ENCODE measurements at places on chromosomes 13 and 19. TPM values are rescaled to one million over a fixed set of nuclear protein-coding genes. Genes with fewer than 3 reads are reported as not detected.
A peak's percentile ranks its signal among the peaks of the same experiment; 100 is the strongest.

GRCh38 chr19:18322318-18322758, 538 bp downstream of the LSM4 start:
- peak; percentile 65 for DNase-seq

DNA sequence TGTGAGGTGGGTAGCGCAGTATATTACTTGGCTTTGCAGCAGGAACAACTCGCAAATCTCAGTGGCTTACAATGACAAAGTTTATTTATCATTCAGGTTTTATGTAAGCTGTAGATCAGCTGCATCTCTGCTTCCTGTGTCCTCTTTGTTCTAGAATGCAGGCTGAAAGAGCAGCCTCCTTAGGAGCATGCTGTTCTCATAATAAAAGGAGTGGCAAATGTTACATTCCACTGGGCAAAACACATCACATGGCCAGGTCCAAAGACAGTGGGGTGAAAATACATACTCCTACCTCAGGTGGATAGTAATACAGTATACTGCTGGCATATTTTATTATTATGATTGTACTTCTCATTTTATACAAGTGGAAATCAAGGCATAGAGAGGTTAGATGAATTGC, 1.2 kb upstream of the CSNK1A1L start:
- DNase-seq, result peak; percentile 6

DNA sequence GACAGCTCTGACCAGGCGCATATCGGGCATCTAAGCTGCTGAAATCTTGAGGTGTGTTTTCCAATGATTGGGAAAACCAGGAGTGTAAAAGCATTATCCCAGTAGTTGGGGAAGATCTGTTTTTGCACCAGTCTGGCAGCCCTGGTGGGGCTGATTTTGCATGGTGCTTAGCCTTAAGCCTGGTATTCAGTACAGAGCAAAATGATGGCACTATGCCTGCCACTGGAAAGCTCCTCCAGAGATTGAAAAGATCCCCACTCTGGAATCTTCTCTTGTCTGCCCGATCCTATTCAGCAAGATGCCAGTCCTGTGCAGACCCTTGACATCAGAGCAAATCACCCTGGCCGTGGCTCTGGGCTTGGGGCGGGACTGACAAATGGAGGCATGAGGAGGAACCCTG, 44.7 kb upstream of the SIAH3 start:
- no peak for DNase-seq

DNA sequence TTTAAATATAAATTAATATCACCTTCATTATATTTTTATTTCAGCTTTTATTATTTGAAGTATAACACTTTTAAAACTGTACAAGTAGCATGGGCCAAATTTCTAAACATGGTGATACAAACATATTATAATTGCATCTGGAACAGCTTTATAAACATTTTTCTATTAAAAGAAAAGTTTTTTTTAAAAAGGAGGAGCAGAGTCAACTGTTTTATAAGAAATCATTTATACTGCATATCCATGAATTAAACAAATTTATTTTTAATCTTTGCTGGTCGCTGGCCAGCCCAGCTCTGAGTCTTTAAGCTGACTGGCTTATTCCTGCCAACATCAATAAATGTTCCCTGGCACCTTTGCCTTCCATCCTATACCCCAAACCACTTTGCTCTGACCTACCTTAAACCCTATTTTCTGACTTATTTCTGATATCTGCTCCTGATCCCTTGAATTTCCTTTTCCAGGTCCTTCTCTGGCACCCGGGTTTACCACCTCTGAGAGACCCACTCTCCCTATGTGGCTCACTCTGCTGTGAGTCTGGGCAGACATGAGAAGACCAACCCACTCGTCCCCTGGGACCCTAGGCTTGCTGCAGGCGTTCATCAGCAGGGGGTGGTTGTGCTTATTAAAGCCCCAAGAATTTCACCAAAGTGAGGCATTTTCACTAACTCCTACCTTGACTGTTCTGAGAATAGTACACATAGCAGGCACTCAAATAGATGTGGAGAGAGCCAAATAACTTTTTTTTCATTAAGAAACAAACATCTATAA, 220.3 kb downstream of the KLF12 start:
- no peak for DNase-seq

DNA sequence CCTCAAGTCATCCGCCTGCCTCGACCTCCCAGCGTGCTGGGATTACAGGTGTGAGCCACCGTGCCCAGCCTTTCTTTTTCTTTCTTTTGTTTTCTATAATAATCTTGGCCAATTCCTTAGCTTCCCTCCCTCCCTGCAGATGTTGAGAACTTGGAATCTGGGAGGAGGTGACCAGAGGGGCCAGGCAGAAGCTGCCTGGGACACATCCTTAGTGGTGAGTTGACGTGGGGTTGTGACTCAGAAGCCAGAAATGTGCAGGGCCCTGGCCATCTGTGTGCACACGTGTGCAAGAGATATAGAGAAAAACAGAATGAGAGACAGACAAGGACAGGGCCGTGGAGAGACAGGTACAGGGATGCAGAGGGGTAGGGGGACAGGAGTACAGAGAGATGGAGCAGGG, 154.3 kb downstream of the SIPA1L3 start:
- peak; percentile 95 for DNase-seq

- DNase-seq, result no peak
Measured at GRCh38 chr13:91516799-91517198, 118.4 kb downstream of the GPC5 start.

- no peak for DNase-seq
Measured at GRCh38 chr19:15025217-15025616, 24.1 kb upstream of the CASP14 start.

GRCh38 chr13:91133941-91134802, 213.3 kb upstream of the MIR17HG start:
- DNase-seq, result peak; percentile 54

DNA sequence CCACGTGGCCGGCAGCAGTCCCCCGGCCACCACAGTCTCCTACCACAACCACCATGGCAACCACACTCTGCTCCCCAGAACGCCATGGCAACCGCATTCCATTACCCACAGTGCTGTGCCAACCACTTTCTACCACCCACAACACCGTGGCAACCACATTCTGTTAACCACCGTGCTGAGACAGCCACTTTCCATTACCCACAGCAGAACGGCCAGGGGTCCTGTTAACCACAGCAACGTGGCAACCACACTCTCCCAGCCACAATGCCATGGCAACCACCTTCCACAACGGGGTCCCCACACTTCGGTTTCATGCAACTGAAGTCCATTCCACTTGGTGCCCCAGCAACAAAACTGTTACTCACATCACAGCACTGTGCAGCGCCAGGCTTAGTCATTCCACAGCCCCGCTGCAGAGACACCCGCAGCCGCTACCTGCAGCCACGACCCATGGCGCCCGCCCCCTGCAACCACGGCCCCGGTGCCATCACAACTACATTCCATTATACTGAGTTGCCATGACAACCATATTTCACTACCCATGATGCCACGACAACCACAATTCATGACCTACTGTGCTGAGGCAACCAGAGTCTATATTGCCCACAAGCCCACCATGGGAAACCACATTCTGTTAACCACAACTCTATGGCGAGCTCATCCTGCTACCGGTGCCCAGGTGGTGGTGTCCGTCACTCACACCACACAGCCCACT, 10.0 kb downstream of the DPF1 start:
- peak; percentile 61 for DNase-seq

DNA sequence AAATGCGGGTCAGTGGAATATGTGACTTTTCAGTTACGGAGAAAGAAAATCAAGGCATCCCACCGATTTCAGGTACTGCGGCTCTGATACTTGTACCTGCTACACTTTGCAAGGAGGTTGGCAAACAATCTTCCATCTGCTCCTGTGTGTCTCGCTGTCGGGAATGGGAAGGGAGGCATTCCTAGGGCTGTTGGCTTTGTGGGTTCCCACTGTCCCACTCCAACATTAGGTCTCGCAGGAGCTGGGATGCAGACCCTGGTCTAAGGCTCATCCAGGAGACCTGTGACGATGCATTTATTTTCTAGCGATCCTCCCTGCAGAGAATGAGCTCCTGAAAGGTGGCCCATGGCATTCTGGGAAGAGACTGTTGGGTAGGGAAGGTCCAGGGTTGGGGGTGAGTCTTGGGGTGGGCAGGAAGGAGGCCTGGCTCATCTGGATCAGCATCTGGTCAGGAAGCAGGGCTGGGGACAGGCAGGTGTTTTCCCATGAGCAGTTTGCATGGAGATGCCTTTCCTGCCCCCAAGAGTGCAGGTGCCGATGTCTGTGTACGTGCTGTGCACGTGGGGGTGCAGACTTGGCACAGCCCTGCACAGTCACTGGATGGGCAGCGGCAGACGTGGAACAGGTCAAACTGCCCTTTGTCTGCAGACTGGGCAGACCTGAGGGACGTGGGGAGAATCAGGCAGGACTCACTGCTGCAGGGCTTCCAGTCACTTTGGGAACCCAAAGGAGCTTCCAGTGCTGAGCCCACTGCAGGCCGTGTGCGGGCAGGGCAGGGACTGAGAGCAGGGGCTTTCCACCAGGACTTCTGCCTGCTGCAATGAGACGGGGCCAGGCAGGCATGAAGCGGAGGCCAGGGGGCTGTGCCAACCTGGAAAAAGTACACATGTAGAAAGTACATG, 152.4 kb downstream of the TEX29 start:
- no peak for DNase-seq

GRCh38 chr13:55307909-55308308, 1832.8 kb upstream of the PRR20A start:
- DNase-seq, result no peak

DNA sequence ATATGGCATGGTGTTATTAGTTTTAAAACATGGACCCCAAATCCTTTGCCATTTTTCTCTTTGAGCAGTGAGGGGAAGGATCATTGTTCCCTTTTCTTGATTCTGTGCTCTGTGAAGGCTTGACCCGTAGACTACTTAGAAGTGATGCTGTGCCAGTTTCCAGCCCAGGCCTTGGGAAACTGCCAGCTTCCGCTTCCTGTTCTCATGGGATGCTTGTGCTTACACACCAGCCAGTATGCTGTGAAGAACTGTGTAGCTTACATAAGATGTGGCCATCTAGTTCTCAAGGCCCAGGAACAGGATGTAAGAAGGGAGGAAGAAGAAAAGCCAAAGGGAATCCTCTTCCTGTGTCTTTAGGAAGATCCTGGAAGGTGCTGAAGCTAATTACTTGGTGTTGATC, 180.9 kb downstream of the PCCA start:
- DNase-seq, result peak; percentile 82

The ZNF837 gene
- total RNA-seq, result 0.56 TPM

The GARIN5A gene
- total RNA-seq, result not detected

The RDH8 gene
- total RNA-seq, result not detected

The ANKRD24 gene
- total RNA-seq, result 0.18 TPM

The OR7D2 gene
- not detected for total RNA-seq

The FXYD1 gene
- total RNA-seq, result 0.18 TPM
